ENCODE measurements at places on chromosomes 6 and 20. TPM values are rescaled to one million over a fixed set of nuclear protein-coding genes. Genes with fewer than 3 reads are reported as not detected.
A peak's percentile ranks its signal among the peaks of the same experiment; 100 is the strongest.

GRCh38 chr6:139064981-139065665, 36.6 kb downstream of the ABRACL start:
- no peak for DNase-seq

- DNase-seq, result peak; percentile 62
Observed at GRCh38 chr20:41392871-41393704, 26.5 kb upstream of the EMILIN3 start.

Gene LCA5
- total RNA-seq, result 3.1 TPM

Gene MUC21
- total RNA-seq, result not detected

Gene KCNK16
- total RNA-seq, result not detected

GRCh38 chr6:140462453-140463311, 1088.2 kb upstream of the CITED2 start:
- DNase-seq, result no peak

- no peak for DNase-seq
Observed at GRCh38 chr6:109644131-109644530, 46.9 kb downstream of the AK9 start.

GRCh38 chr6:16817594-16817993, 56.3 kb upstream of the ATXN1 start:
- DNase-seq, result no peak

DNA sequence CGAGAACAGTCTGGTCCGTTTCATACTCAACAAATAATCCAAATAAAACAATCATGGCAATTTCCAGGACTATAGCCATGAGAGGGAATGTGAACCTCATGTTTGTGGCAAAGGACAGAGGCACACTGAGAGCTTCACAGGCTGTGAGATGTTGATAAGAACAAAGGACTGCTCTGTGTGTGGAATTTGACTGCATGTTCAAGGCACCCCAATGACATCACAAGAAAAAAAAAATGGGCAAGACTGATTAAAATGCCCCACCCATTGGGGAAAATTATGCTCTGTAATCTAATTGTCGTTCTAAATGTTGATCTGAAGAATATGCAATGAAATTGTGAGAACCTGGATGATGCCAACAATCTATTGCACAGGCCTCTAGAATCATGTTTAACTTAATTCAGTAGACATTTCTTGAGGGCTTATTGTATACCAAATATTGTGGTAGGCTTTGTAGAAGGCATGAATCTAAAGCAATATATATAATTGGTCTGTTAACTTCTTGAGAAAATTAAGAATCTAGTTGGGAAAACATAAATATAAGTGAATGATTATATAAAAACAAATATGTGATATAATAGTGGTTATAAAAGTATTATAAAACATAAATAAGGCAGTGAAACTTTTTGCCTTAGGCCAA, at the start of gene RHAG:
RHAG (minus strand) TSS at position 127 of the 637 bp plus-strand sequence; CDS start at position 100, 27 bp downstream.
- no peak for DNase-seq

GRCh38 chr6:154596701-154597100, 86.2 kb upstream of the CNKSR3 start:
- DNase-seq, result no peak

DNA sequence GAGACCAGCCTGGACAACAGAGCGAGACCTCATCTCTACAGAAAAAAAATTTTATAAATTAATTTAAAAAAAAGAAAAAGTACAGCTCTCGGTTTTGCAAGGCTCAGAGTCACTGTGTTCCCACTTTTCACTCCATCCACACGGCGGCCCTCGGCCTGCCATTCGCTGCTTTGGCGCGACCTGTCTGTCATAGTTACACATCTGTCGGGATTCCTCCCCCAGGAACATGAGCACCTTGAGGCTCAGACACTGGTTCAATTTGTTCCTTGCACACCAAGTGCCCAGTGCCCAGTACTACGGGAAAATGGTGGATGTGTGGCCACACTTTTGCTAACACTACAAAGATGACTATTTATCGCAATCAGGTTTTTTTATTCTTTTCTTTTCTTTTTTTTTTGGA, 8.4 kb downstream of the CTSZ start:
- no peak for DNase-seq

- DNase-seq, result no peak
Observed at GRCh38 chr6:108760126-108761050, 87.8 kb upstream of the ARMC2 start.

Gene CDH4
- not detected for total RNA-seq

DNA sequence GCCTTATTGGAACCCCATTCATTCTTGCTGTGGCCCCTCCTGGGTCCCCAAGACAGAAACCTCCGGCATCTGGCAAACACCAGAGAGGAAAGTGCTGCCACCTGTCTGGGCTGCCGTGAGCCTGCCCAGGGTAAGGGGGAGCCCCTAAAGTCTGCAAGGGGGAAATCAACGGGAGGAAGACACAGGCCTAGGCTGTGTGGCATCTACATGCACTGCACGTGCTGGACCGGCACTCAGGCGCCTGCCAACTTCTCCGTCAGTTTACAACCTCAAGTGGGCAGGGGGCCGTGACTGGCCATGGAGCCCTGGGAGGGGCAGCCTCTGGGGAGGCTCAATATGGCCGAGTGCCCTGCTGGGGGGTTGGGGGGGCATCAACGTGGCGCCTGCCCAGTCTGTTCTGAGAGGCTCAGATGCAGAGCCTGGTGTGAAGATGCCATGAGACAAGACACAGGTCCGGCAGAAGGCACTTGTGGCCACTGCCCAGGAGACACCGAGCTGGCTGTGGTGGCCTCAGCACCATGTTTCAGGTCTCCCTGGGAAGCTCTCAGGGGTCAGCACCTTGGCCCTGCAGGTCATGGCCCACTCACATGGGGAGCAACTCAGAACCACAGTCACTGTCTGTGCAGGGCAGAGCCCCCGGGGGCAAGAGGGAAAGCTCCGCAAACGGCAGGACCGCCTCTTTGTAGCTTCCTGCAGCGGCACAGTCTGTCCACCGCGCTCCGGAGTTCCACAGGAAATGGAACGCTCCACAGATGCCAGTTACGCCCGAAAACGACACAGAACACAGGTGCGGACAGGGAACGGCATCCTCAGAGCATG, 8.4 kb downstream of the UCKL1 start:
- no peak for DNase-seq

- no peak for DNase-seq
Observed at GRCh38 chr6:111765763-111766162, 107.5 kb downstream of the FYN start.

DNA sequence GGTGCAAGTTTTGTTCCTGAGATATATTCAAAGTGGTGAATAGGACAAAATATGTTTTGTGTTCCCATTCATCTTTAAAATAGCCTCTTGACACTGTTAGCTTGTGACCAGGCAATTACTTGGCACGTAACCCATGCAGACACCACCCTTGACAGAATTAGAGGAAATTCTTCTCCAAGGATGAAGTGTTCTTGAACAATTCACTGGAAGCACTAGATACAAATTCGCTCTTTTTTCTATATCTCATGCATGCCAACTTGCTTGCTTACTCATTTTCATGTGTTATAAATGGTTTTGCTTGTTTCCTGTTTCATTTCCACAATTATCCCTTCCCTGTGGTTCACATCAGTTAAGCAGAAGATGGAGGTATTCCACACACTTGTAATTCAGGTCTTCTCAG, 105.2 kb upstream of the MAN1A1 start:
- DNase-seq, result no peak

- no peak for DNase-seq
Observed at GRCh38 chr6:2738373-2738979, 12.2 kb downstream of the MYLK4 start.

Gene CALHM4
- total RNA-seq, result not detected

DNA sequence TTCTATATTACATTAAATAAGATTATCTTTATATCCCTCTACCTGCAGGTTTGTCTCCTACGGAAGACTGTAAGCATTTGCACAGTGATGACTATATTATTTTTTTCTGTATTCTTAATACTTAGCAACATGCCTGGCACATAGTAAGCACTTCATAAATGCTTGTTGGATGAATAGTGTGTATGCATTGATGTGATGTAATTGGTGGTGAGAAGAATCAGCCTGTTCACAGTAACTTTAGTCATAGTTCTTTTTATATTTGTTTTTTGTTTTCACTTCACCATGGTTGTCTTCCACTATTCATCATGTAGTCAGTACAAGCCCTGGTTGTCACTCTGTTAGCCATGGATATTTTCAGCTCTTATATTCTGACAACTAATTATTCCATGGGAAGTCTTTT, 184.0 kb upstream of the FLRT3 start:
- DNase-seq, result no peak

DNA sequence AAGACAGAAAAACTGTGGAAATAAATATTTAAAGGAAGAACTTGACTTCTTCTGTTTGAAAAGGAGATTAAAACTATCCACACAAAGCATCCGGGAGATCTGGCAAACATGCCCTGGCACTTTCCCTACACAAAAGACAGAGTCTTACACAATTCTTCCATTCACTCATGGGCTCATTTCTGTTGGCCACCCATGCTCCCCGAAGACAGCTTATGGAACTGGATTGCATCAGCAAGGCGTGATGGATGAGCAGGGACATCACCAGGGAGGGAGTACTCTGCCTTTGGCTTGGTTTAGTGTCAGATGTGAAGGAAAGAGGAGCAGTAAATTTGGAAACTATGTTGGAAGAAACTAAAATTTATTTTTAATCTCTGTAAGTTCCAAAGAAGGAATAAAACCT, 379.3 kb downstream of the CD109 start:
- DNase-seq, result no peak

GRCh38 chr6:13519839-13520238, 32.4 kb upstream of the GFOD1 start:
- DNase-seq, result no peak
